AML-193 (cell line): ENCODE measurements at places on chromosomes 4 and X.
A peak's percentile ranks its signal among the peaks of the same experiment; 100 is the strongest.

DNA sequence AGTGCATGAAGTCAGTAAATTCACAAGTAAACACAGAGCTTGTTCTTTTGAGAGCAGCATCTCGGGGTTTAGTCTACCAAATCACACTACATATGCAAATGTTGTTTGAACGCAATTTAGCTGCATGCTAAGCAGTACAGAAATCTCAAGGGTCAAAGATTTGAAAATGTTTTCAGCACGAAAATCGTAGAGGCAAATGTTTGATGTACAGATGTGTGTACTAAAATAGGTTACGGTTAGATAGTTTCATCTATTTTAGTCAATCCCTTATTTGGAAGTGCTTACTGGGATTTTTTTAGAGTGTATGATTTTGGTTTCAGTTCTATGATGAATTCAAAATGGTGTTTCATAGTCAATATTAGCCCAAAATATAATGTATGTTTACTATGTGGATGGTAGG lies 1928.2 kb upstream of the TENM3 start:
- no peak for DNase-seq

GRCh38 chrX:1336331-1336943 lies at the start of gene IL3RA:
Gene IL3RA (plus strand): TSS chrX:1336785. CDS start chrX:1341766, 4,981 bp downstream.
- DNase-seq, result peak; percentile 72

- DNase-seq, result no peak
Observed at GRCh38 chr4:136664988-136665387, 867.3 kb downstream of the PCDH18 start.

- DNase-seq, result peak; percentile 9
Observed at GRCh38 chrX:145405012-145405411, 157.7 kb downstream of the SPANXN1 start.

DNA sequence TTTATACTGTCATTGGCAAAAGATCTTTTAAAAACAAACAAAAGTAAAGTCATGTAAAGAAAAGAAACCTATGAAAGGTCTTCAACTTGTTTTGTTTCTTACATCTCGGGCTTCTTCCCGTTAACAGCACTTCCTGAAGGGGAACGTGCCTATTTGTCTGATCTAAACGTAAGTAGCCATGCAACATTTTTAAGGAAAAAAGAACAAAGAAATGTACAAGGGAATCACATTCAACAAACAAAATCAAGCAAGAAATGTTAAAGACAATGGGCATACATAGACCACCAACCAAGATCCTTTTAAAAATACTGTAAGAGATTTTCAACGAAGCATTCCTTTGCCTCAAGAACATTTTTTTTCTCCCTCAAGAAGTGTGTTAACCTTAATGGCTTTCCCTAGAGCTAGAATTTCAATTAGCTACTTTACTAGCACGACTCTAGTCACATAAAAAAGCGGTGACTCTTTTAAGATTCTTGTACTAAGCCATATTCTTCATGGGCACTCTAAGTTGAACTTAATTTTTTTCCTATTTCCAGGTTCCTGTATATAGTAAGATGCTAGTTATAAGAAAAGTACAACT lies 112.0 kb upstream of the TTC29 start:
- peak; percentile 29 for DNase-seq

GRCh38 chr4:158873795-158874401 lies 105.1 kb downstream of the FNIP2 start:
- no peak for DNase-seq

DNA sequence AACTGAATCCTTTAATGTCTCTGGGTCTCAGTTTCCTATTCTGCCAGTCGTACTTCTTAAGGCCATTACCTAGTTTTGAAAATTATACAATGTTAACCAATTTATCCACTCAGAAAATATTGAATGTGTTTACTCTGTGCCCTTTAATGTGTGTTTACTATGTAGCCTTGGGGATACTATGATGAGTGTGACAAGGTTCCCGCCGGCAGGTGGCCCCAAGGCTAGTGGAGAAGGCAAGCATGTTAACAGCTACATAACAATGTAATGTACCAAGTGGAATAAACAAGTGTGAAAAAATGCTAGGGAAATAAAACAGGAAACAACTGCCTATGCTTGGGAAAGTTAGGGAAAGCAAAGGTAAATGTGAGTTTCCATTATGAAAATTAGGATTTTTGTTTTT lies 187.3 kb upstream of the MBNL3 start:
- no peak for DNase-seq

GRCh38 chrX:13506574-13506973 lies 62.8 kb upstream of the EGFL6 start:
- DNase-seq, result peak; percentile 14

DNA sequence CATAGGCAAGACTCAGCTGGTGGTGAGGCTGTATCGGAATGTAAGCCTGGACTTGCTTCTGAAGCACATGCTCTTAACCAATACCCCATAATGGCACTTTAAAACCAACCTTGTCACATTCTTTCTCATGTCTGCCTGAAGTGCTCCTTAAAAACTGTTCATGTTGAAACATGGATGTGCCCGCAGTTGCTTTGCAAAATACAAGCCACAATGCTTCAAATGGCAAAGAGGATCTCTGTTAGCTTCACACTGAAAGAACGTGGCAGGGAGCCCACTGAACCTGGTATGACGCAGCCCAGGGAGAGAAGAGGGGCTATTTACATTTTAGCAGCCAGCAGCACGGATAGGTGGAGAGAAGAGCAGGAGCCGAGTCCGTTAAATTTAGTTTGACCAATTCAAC lies 29.3 kb downstream of the SOD3 start:
- no peak for DNase-seq

GRCh38 chrX:74434336-74434735 lies 13.0 kb downstream of the SLC16A2 start:
- DNase-seq, result no peak

- DNase-seq, result peak; percentile 70
Observed at GRCh38 chr4:67558493-67558892, at the start of gene STAP1. Gene STAP1 (plus strand): TSS chr4:67558727. CDS start chr4:67558810, 83 bp downstream.

- no peak for DNase-seq
Observed at GRCh38 chr4:188417181-188417580, 277.9 kb downstream of the TRIML1 start.

DNA sequence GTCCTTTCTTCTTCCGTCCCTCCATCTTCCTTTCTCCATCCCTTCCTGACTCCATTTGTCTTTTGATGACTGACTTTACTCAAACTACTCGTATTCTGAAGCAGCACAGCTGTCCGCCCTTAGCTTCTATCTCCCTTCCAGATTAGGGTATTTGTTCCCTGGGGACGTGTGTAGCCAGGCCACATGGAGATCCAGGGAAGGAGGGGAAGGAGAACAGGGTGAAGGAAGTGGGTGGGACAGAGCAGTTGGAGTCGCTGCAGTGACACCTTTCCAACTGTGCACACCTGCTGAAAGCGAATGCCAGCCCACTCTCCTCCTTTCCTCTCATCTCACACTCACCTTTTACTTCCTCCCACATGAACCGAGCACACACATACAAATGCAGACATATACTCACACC lies 323.8 kb downstream of the DCTD start:
- no peak for DNase-seq

- no peak for DNase-seq
Observed at GRCh38 chrX:96692454-96692853, 7.8 kb downstream of the DIAPH2 start.

- DNase-seq, result no peak
Observed at GRCh38 chr4:876780-877179, 50.9 kb upstream of the CPLX1 start.
